Thoracic aorta (tissue), 2 donors: ENCODE measurements at places on chromosomes 13 and 19.

- H3K27me3 ChIP-seq, result no peaks in the 10 kb centered on the region
- H3K27ac ChIP-seq, result no peak overlapping the region
- peaks cover 4% of the 10 kb centered on the region for H3K36me3 ChIP-seq
- no peak overlapping the region for H3K4me3 ChIP-seq
Observed at GRCh38 chr19:42370626-42371175, 19.4 kb downstream of the CNFN start.

DNA sequence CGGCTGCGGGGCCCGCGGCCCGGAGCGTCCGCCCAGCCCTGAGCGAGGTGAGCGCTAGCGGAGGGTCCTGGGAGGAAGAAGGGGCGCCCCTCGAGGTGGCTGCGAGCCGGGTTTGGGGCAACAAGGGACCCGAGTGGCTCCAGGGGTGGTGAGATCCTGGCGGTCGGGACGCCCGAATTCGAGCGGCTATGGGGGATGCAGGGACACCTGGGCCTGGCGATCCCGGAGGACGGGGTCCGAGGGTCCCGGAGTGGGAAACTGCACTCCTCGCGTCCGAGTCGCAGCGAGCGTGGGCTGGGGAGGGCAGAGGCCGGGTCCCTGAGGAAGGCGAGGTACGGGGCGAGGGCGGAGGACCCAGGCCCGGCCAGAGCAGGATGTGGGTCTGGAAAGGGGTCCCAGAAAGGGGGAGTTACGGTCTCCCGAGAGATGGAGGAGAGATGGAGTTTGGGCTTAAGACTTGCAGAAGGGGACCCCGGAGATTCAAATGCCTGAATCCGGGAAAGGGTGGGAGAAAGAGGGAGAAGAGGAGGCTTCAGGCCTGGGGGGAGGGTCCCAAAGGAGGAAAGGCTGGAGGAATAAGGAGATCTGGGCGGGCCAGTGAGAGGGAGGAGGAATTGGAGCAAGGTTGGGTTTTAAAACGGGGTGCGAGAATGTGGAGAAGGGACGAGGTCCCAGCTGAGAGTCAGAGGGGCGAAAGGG lies 542 bp downstream of the CACNG7 start:
- H3K4me1 ChIP-seq, result no peaks in the 10 kb centered on the region
- H3K27me3 ChIP-seq, result peaks cover 22% of the 10 kb centered on the region
- no peak overlapping the region for H3K4me3 ChIP-seq
- no peaks in the 10 kb centered on the region for H3K36me3 ChIP-seq
- no peak for DNase-seq

GRCh38 chr19:30064771-30065494 lies 122.9 kb downstream of the URI1 start:
- H3K36me3 ChIP-seq, result no peaks in the 10 kb centered on the region
- no peaks in the 10 kb centered on the region for H3K27me3 ChIP-seq
- no peak for DNase-seq
- no peaks in the 10 kb centered on the region for H3K4me1 ChIP-seq

DNA sequence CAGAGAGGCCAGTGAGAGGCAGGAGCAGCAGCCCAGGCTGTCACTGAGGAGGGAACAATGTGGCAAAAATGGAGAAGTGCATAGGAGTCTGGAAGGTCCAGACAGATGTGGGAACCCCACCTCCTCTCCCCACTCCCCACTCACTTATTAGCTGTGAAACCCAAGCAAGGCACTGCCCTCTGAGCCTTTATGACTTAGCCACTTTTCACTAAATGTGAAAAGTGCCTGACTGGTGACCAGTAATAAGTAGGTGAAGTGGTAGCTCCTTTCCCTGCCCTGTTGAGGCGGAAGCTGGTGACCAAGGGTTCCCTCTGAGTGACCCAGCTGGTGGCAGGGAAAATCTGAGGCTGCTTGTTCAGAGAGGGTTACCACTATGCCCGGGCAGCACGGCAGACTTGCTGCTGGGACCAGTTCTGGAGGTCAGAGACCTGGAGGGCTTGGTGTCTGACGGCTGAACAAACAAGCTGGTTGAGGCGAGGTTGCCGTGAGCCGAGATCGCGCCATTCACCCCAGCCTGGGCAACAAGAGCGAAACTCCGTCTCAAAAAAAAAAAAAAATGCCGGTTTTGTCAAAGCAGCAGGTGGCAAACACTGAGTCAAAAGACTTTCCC lies 80.0 kb downstream of the ZNF429 start:
- no peak for DNase-seq
- no peak overlapping the region for H3K27ac ChIP-seq
- H3K4me3 ChIP-seq, result no peak overlapping the region
- peaks cover 4% of the 10 kb centered on the region for H3K4me1 ChIP-seq
- no peaks in the 10 kb centered on the region for H3K36me3 ChIP-seq
- no peaks in the 10 kb centered on the region for H3K27me3 ChIP-seq

DNA sequence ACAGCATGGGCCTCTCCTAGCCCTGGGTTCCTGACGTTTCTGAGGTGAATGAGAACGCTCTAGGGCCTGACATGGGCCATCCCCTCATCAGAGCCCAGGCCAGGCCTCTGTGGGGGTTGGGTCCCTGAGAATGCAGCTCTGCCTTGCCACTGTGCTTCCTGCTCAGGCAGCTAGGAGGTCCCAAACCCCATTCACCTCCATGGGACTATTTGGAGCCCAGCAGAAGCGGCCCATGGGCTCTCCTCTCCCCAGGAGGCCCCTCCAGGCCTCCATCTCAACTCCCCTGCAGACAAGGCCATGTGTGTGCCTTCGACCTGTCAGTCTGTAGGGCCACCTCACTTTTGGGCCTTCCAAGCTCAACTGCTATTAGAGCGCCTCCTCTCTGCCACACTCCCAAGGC lies 36.9 kb downstream of the ELL start:
- DNase-seq, result no peak
- no peaks in the 10 kb centered on the region for H3K36me3 ChIP-seq
- H3K27me3 ChIP-seq, result no peaks in the 10 kb centered on the region
- peaks cover 61% of the 10 kb centered on the region for H3K4me1 ChIP-seq
- H3K4me3 ChIP-seq, result no peak overlapping the region
- H3K27ac ChIP-seq, result no peak overlapping the region

- DNase-seq, result no peak
- H3K4me3 ChIP-seq, result no peak overlapping the region
- peaks cover 52% of the 10 kb centered on the region for H3K4me1 ChIP-seq
- H3K27ac ChIP-seq, result no peak overlapping the region
Observed at GRCh38 chr19:1018393-1018792, 2.5 kb downstream of the TMEM259 start.
